ENCODE measurements at places on chromosomes 5 and 9. TPM values are rescaled to one million over a fixed set of nuclear protein-coding genes. Genes with fewer than 3 reads are reported as not detected.

GRCh38 chr5:74392711-74393351 lies 247.7 kb downstream of the ENC1 start:
- no peak for DNase-seq

GRCh38 chr9:123697686-123698085 lies 232.2 kb downstream of the DENND1A start:
- DNase-seq, result no peak

IFNA2 gene
- total RNA-seq, result not detected

PPP3R2 gene
- total RNA-seq, result not detected

Measured in foreskin keratinocyte (primary cell).